ENCODE measurements at places on chromosomes 3 and 15.

- no peak for DNase-seq
These were observed 124.5 kb downstream of the GSK3B start for GRCh38 chr3:119969759-119970158.

DNA sequence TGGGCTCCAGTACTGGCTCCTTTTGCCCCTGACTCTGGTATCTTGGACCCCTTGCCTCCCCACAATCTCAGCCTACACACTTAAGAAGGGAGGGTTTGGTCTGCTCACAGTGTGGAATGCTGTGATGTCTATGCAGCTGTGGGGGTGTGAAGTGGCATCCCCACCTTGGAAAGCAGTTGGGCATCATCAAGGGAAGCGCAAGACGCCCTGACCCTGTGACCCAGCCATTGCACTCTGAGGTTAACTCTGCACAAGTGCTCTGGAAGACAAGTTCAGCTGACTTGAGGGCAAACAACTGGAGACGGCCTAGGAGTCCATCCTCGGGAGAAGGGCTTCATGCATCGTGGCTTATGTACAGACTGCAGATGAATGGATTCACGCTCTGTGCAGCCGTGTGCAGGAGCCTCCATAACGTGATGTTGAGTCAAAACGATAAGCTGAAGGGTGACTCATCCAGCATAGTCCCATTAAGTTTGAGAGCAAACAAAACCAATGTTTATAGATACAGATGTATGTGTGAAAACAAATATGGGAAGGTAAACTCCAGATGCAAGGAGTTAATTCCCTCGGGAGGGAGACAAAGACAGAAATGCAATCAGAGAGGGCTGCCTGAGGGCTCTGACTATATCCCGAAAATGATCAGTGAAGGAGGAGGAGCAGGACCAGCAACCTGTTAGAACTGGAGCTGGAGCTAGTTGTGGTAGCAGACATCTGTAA lies 86.8 kb downstream of the LSM3 start:
- DNase-seq: no peak

GRCh38 chr3:36817806-36818533 lies 53.6 kb upstream of the DCLK3 start:
- no peak for DNase-seq

- DNase-seq: peak; percentile 46
These were observed 966 bp downstream of the MYO1E start for GRCh38 chr15:59371458-59372351.

DNA sequence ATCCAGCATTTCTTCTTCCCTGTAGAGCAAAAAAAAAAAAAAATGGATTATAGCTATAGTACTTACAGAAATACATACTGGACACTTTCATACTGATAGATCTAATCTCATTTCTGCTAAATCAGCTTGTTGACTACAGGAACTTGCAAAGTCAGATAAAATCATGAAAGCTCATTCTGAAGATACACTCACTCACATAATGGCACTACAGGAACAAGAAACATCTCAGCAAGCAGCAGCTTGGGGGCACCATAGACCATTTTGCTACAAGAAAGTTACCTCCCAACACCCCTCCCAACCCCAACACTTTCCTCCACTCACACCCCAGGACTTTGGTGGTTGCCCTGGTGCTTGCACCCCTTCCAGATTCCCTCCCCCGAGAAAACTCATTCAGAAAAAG lies 4.6 kb downstream of the MYH15 start:
- no peak for DNase-seq

- DNase-seq: no peak
These were observed 157.8 kb upstream of the CTNNB1 start for GRCh38 chr3:41041462-41041861.

GRCh38 chr15:57857871-57858270 lies 151.4 kb downstream of the POLR2M start:
- DNase-seq: no peak

DNA sequence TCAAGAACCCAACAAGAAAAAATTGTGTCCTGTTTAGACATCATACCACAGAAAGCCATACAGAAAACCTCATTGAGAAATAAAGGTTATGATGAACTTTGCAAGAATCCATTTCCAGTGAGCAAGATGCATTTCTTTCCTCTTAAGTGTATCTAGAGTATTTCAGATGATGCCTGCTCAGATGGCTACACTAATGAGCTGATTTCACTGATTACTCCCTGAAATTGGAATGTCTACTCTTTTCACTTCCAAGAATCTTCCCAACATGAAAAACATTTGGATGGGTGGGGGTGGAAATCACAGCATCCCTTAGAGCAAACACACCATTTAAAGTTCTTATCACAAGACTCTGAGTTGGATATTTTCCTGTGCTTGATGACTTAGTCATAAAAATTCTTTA lies 41.4 kb upstream of the IL12A start:
- DNase-seq: no peak

- no peak for DNase-seq
These were observed at the start of gene HYAL1 for GRCh38 chr3:50303013-50303815. TSS of gene HYAL1 (minus strand) at chr3:50303574. CDS start at chr3:50302956, 618 bp downstream.

- no peak for DNase-seq
These were observed 14.5 kb downstream of the CAND2 start for GRCh38 chr3:12810961-12811360.

- no peak for DNase-seq
These were observed 81.0 kb upstream of the CDIN1 start for GRCh38 chr15:36498401-36498800.

GRCh38 chr15:49832511-49832910 lies 211.7 kb downstream of the DTWD1 start:
- DNase-seq: peak; percentile 22

DNA sequence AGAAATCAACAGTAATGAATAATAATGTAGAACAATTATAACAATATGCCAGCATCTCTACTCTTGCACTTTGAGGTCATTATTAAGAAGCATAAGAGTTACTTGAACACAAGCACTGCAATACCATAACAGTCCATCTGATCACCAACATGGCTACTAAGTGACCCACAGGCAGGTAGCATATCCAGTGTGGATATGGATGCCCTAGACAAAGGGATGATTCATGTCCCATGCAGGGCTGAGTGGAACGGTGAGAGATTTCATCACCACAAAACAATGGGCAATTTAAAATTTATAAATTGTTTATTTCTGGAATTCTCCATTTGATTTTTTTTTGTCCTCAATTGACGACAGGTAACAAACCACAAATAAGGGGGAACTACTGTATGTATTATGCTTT lies 107.7 kb upstream of the TSC22D2 start:
- DNase-seq: no peak

GRCh38 chr15:92960996-92961681 lies 61.0 kb downstream of the CHD2 start:
- no peak for DNase-seq

DNA sequence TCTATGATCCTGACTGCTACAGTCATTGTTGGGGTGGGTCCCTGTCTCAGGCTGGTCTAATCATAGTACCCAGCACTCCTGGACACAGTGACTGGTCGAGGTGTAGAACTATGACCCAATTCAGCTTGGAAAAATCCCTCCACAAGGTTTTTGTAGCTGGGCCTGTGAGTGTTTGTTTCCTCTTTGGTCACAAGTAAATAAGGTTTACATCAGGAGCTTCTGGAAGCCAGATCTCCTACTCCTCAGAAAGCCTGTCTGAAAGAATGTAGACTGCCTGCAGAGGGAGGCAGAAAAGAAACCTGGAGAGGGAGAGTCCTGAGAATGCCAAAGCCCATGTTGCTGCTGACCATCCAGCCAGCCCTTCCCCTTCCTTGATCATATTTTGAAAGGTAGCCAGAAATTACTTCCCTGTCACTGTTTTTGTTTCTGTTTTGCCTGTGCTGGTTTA lies 123.2 kb downstream of the RAP2B start:
- DNase-seq: no peak

DNA sequence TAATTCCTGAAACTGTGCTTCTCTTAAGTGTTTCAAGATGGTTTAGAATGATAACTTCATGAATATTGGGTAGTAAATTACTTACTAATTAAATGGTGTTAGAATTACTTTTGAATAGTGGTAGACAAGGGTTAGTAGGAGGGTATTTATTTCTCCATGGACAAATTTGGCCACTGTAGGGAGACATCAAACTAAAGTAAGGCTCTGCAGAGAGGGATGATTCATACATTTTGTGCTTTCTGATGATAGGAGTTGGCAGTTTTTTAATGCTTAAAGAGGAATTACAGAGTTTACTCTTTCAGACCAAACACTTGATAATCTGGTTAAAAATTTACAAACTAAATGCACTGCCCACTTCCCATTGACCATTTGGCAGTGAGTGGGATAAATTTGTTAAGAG lies 127.6 kb downstream of the NAALADL2 start:
- no peak for DNase-seq

GRCh38 chr3:58073301-58074108 lies 65.3 kb downstream of the FLNB start:
- no peak for DNase-seq

GRCh38 chr3:158790901-158791589 lies 10.8 kb upstream of the MFSD1 start:
- DNase-seq: no peak

GRCh38 chr3:159486580-159486979 lies 502.1 kb upstream of the IL12A start:
- DNase-seq: no peak

DNA sequence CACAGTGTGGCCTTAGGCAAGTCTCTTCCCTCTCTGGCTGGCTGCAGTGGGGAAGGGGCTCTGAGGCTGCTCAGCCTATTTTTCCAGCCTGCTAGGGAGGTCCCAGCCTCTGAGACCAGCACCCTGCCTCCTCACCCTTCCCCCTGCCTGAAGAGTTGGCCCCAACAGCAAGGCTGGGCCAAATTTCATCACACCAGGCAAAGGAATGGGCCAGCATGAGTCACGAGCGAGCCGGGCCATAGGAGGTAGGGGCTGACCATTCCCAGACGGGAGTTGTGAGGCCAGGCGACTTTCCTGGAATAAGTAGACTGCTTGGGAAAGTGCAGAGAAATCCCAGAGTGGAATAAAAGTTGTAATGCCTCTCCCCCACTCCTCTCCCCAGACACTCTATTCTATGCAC lies 5.7 kb upstream of the FBLN2 start:
- DNase-seq: no peak

- no peak for DNase-seq
These were observed 120.2 kb downstream of the APBA2 start for GRCh38 chr15:29005931-29006330.

GRCh38 chr3:42114130-42114725 lies 23.1 kb downstream of the TRAK1 start:
- no peak for DNase-seq

DNA sequence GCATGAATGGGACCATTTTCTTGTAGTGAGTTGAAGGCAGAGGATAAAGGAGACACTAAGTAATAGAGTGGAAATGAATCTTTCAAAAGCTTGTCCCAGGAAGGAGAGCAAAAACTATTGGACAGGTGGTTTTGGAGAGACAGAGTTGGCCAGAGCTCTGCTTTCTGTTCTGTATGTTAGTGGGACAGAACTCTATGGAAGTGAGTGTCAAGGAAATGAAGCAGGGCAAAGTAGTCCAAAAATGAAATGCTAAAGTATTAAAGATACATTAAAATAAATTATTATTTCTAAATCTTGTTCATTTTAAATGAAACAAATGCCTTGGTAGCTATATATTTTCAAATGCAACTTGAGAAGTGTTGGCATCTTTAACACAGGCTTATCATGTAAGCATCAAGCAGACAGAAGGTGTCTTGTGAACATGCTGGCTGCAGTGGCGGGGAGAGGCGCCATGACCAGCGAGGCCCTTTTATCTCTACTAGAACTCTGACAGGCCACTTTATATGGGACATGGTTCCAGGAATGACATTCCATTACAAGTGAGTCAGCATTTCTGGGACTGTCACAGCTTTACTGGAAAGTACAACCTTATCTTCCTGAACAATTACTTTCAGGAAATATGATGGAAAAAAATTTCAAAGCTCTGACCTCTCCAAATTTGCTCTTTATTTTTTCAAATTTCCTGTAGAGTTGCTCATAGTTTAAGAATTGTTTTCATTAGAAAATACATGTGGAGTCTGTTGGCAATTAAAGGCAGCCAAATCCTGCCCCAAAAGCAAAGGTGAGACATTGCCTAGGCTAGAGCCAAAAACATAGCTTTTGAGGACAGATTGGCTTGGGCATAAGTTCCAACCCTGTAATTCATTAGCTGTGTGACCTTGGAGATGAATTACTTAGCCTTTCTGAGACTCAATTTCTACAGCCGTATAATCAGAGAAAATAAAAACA lies 106.5 kb downstream of the ECT2 start:
- DNase-seq: no peak

- DNase-seq: no peak
These were observed 19.8 kb upstream of the RAB7A start for GRCh38 chr3:128706086-128706615.

DNA sequence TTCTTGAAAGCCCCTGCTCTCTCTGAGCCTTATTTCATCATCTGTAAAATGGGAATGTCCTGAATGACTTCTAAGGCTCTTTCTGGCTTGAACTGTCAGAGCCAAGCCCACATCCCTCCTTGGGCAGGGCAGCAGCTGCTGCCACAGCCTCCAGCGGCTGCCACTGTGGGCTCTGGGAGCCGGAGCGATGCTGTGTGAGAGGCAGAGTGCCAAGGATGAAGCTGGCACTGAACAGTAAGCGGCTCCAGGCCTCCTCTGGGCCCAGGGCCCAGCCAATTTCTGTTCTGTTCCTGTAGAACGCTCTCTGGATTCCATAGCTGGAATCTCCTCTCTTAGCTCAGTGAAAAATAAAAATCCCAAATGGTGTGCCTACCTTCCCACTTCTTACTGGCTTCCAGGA lies 4.4 kb downstream of the CPLX3 start:
- no peak for DNase-seq

- no peak for DNase-seq
These were observed 213.3 kb upstream of the GBE1 start for GRCh38 chr3:81974751-81975150.

GRCh38 chr15:58257776-58258325 lies 119.7 kb downstream of the AQP9 start:
- no peak for DNase-seq

GRCh38 chr15:88636654-88637053 lies 2.2 kb upstream of the ISG20 start:
- DNase-seq: no peak

DNA sequence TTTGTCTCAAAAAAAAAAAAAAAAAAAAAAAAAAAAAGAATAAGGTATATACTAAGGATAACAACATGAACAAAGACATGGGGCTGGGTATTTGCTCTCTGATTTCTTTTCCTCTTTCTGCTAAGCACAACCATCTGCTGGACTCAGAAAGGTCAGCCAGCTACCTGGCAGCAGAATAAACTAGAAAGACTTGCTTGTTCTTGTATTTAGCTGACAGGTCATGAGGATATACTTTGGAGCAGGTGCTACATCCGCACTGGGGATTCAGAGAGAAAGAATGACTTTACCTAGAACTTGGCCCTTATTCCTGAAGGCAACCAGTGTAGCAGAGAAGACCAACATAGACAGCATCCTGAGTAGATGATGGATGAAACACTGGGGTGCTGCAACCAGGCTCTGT lies 550.5 kb downstream of the NTRK3 start:
- no peak for DNase-seq

DNA sequence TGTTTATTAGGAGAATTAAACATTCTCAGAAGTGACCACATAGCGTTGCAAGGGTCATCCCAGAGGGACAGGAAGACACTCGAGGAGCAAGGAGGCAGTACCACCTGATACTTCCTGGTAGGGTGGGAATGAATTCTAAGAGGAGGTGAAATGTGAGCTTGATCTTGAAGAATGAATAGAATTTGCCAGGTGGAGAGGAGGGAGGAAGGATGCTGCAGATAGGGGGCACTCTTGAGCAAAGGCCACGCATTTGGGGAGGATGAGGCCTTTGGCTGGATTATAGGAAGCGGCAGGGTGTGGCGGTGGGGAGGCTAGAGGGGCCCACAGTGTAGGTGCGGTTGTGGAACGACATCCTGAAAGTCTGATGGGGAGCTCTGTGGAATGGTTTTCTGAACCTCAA lies 33.5 kb downstream of the CHCHD6 start:
- no peak for DNase-seq

Measured in progenitor cell of endocrine pancreas (in vitro differentiated cells).